ENCODE measurements at places on chromosomes 12 and 14.

GRCh38 chr14:89443042-89443629, 26.1 kb upstream of the FOXN3 start:
- DNase-seq, result no peak

GRCh38 chr14:94581127-94581999, at the start of gene SERPINA5:
Gene SERPINA5, plus strand, starts transcription at chr14:94581426. Its CDS starts 5,937 bp downstream, at chr14:94587363.
- no peak for DNase-seq

GRCh38 chr12:126554625-126555024, 1489.4 kb downstream of the AACS start:
- DNase-seq, result no peak

- no peak for DNase-seq
Observed at GRCh38 chr12:8948701-8949341, 624 bp downstream of the M6PR start.

DNA sequence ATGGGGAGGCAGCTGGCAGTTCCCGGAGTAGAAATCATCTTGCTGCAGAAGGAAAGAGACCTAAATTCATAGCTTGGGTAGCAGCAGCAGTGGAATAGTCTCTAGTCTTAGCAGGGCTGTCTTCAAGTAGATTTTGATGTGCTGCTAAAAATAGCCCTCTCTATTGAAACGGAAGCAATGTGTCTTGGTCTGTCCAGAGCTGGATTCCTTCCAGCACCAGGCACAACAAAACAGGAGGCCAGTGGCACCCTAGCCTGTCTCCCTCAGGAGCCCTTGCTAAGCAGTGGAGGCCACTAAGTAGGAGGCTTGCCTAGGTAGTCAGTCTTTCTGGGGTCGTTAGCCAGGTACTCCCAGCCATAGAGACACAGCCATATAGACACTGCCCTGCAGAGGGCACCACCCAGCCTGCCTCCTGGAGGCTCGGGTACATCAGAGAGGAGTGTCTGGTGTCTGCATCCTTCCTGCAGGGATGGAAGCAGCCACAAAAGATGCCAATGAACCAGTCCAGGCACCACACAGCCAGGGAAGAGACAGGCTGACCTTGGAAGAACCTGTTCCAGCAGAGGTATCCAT, 97.5 kb downstream of the CRACR2A start:
- no peak for DNase-seq

DNA sequence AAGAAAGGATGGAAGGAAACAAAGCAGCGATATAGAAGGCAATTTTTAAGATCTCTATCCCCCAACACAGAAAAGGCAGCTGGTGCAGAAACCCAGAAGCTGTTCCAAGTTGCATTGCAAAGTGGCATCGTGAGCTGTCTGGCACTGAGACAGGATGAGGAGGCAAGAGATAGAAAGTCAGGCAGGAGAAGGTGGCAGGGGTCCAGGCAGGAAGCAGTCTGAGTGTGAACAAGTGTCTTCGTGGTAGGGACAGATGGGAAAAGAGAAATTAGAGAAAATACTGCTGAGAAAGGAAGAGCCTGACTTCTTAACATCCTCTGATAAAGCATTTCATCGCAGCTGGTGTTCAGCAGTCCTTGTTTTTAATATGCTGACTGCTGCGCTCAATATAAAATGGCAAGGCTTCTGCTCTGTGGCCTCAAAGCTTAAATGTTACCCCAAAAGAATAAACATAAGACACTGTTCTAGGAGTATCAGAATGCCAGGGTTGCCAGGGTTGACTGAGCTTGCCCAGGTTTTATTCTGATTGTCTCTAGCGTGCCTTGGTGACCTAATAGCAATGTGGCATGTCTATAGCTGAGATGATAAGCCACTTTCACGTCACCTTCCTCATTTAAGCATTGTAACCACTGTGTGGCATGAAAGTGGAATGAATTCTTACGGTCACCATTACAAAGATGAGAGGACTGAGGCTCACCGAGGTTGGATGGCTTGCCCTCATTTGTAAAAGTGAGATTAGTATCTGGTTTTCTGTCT, 397.6 kb downstream of the NUAK1 start:
- no peak for DNase-seq

- no peak for DNase-seq
Observed at GRCh38 chr12:8499616-8500015, 13.7 kb upstream of the CLEC4D start.

DNA sequence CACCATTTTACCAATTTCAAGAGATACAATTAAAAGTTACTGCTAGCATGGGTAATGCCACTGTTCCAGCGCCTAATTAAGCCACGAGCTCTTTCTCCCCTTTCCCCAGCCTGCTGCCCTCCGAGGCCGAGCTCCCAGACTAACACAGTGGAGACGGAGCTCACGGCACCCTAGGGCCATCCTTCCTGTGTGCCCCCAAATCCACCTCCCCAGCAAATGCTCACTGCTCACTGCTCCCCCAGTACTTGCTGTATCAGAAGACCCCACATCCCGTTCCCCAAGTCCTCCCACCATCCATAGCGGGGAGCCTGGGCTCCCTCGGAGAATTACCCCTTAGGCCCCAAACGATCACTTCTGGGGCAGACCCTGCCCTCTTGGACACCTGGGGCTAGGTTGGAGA, 42.7 kb downstream of the SLC6A12 start:
- no peak for DNase-seq

DNA sequence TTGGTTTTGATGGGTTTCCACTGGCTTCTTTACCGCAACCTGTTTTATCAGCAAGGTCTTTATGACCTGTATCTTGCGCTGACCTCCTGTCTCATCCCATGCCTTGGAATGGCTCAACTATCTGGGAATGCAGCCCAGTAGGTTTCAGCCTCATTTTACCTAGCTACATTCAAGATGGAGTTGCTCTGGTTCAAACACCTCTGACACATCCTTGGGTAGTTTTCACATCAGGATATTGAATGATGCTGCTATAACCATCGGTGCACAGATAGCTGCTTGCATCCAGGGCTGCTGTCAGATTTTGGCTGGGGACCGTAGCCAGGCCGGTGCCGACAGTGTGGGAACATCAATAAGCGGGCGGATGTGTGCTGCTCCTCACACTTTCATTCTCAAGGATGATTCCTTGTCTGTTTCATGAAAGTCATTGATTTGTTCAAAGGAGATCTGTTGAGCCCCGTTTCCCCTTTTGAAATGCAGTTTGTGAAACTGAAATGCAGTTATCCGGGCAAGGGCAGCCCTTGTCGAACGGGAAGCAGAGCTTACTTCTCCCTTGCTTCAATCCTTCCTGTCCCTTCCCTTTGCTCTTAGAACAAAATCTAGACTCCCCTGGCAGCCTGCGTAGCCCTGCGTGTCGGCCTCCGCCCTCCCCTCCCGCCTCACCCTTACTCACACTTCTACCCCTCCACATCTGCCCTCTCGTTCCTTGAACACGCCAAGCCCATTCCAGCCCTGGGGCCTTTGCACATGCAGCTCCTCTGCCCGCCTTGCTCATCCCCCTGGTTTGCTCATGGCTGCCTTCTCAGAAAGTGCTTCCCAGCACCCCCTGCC, 49.2 kb upstream of the NCOR2 start:
- DNase-seq, result no peak

DNA sequence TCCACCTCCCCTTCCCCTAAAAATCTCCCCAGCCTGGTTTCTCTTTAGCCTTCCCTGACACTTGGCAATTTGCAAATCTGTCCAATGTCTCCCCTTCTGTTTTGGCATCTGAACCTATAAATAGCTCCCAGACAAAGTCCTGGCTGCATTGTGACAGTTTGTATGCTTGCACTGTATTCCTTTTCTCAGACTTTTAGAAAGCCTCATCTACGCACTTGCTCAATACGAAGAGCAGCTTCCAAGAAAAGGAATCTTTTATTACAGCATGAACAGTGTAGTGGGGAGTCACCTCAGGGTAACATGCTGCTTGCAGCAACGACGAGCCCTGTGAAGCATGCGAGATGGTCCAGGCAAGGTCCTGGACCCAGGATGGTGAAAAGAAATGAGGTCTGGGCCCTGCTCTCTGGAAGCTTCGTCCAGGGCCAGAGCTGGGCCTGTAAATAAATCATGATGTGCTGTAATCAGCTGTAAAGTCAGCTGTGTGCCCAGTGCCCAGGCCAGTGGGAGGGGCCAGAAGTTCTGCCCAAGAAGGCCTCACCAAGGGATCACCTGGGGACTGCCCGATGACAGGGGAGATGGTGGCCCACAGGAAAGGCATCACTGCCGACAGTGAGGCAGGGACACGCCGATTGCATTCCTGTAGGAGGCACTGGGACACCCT, 88.3 kb downstream of the RIN3 start:
- DNase-seq, result no peak

- DNase-seq, result no peak
Observed at GRCh38 chr14:46769292-46769691, 117.7 kb upstream of the RPL10L start.

DNA sequence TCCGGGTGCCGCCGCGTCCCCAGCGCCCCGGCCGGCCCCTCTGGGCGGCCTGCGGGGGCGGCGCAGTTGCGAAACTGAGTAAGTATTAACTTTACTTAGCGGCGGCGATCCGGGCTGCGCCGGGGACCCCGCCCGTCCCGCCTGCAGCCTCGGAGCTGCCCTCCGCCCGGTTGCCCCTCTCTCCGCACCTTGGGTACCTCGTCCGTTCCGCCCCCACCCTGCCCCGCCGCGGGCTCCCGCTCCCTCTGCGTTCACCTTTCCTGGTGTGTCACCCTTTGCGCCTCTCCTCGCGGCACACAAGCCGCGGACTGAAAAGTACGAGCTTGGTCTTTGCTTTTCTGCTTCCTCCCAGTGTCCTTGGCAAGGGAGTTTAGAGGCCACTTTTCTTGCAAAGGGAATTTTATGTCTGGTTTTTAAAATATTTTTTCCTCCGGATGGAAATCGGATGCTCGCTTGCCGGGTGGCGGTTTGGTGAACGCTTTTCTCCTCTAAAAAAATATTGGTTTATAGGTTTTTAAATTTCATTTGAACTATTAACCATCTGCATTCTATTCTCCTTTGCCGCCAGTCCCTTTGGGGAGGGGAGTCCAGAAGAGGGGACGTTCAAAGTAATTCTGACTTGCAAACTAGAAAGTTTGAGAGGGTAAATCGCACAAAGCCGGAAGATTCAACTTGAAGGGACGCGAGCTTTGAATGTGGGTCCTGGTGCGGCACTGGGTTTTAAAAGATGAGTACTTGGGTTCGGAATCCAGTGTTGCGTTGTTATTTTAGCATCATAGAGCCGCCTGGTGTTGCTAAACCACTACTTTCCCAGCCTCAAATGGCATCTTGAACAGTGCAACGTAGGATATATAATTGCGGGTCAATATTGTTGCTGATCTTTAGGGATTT, 834 bp downstream of the RASSF8 start:
- peak; percentile 9 for DNase-seq

DNA sequence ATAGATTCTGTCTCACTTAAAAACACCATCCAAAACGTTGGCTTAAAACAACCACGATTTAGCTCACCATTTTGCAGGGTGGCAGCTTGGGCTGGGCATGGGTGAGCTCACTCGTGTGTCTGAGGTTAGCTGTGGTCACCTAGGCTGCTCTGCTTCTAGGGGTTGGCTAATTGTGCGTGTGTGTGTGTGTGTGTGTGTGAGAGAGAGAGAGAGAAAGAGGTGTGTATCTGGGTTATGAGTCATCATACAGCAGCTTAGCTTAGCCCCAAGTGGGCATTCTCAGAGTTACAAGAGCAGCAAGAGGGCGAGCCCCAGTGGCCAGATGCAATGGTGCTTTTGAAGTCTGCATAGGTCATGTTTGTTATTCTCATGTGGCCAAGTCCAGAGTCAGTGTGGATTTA, 6.0 kb downstream of the FBXW8 start:
- DNase-seq, result no peak

GRCh38 chr12:25262389-25263074, 11.8 kb upstream of the KRAS start:
- DNase-seq, result no peak

- DNase-seq, result no peak
Observed at GRCh38 chr14:75322746-75323145, 44.1 kb downstream of the FOS start.

DNA sequence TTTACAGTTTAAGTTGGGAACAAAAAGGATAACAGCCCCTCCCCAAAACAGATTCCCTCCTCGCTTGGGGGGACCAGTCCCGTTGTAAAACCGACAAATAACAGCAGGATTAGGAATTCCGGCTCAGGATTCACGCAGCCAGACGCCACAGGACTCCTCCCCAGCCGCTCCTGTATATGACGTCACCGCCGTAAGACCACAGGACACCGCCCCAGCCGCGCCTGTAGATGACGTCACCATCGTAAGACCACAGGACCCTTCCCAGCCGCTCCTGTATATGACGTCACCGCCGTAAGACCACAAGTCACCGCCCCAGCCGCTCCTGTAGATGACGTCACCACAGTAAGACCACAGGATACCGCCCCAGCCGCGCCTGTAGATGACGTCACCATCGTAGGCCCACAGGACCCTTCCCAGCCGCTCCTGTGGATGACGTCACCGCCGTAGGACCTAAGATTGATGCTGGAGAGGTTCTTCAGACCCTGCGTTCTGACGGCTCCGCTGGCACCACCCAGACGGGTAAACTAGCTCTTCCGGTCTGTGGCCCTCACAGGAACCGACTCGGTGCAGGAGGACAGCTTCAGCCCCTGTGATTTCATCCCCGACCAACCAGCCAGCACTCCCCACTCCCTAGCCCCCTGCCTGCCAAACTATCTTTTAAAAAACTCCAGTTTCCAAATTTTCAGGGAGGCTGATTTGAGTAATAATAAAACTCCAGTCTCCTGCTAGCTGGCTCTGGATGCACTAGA, 43.9 kb upstream of the FBRSL1 start:
- peak; percentile 45 for DNase-seq

DNA sequence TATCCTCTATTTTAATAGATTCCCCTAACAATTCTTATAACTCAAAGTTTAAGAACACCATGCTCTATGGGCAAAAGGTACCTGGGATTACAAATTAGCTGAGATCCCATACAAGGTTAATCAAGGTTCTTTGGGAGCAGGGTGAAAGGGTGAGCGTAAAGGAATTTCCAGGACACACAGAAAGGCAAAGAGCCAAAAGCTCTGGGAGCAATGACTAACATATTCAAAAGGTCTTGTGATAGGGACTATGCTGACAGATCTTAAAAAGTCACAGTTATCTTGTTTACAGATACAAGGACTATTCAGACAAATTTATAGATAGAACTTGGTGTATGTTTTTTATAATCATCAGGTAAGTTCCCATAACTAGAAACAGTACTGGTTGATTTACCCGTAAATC, 19.5 kb upstream of the PPFIBP1 start:
- DNase-seq, result no peak
